Activated CD8-positive, alpha-beta T cell treated with anti-CD3 and anti-CD28 coated beads for 36 hours (primary cell): ENCODE measurements at places on chromosomes 2 and 18.

DNA sequence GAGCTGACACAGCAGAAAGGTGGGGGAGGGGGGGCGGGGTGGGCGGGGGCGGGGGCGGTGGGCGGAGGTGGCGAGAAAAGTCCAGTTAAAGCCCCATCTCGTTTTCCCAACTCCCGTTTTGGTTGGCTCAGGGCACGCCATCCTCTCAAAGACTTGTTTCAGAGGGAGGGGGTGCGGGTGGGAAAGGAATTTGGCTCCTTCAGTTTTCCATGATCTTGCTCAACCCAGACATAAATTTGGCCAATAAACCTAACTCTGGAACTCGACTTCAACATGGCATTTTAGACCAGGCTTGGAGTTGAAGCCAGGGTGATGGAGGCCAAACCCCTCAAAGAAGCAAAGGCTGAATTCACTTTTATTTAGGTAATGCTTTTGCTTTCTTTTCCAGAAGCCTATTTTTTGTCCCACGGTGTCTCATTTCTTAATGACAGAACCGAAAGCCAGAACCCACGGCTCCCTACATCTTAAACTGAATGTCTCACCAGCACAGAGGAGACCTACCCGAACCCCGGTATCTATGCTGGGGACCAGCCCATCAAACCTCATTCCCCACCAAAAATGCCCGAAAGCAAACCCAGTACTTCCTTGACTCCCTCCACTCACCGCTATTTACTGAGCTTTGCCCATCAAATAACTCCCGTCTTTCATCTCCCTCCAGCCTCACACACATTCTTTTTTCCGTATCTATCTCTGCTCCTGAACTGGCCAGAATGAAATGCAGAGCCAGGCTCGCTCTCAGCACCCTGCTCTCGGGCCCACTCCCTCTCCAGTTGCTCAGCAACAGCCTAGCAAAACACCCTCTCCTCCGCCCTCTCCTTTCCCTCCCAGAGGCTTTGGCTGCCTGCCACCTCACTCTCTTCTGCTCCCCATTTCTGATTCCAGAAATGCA is 4.3 kb downstream of the IGFBP5 start:
- DNase-seq, result peak; percentile 60

GRCh38 chr2:5913711-5914395 is 221.7 kb downstream of the SOX11 start:
- no peak for DNase-seq

- DNase-seq, result peak; percentile 42
These were observed 56.9 kb upstream of the CCDC141 start for GRCh38 chr2:179106676-179107428.

GRCh38 chr2:219832904-219833303 is 205.5 kb downstream of the SLC4A3 start:
- no peak for DNase-seq

- DNase-seq, result peak; percentile 39
These were observed 6.3 kb downstream of the TRABD2A start for GRCh38 chr2:84874381-84875212.

- no peak for DNase-seq
These were observed 27.1 kb downstream of the MTERF4 start for GRCh38 chr2:241074901-241075540.

- DNase-seq, result no peak
These were observed 13.6 kb downstream of the KIF1A start for GRCh38 chr2:240806459-240806858.

GRCh38 chr2:69517410-69517809 is 80.2 kb upstream of the NFU1 start:
- no peak for DNase-seq

DNA sequence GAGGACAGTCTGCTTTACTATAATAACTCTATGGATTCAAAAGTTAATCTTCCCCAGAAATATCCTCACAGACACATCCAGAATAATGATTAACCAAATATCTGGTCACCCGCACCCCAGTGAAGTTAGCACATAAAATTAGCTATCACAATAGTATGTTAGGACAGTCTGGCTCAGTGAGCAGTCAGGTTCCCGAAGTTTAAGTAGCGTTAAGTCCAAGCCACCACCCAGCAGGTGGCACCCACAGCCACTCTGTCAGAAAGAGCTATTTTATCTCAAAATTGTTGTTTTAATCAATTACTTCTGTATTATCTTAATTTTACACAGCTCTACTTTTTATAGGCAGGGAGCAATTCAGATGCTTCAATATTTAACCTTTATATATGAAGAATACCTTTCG is 537.5 kb downstream of the MBD2 start:
- DNase-seq, result no peak

DNA sequence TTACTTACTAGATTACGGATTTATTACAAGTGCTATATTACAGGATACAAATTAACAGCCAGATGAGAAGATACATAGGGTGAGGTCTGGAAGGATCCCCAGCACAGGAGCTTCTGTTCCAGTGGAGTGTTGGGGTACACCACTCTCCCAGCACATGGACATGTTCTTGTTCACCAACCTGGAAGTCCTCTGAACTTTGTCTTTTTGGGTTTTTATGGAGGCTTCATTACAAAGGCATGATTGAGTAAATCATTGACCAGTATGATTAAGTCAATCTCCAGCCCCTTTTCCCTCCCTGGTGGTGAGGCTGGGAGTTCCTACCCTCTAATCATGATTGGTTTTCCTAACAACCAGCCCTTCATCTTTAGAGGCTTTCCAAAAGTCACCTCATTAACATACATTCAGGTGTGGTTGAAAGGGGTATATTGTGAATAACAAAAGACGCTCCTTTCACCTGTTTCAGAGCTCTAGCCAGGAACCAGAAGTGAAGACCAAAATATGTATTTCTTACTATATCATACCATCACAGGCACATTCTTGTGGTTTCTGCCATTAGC is 38.3 kb downstream of the APLF start:
- no peak for DNase-seq

DNA sequence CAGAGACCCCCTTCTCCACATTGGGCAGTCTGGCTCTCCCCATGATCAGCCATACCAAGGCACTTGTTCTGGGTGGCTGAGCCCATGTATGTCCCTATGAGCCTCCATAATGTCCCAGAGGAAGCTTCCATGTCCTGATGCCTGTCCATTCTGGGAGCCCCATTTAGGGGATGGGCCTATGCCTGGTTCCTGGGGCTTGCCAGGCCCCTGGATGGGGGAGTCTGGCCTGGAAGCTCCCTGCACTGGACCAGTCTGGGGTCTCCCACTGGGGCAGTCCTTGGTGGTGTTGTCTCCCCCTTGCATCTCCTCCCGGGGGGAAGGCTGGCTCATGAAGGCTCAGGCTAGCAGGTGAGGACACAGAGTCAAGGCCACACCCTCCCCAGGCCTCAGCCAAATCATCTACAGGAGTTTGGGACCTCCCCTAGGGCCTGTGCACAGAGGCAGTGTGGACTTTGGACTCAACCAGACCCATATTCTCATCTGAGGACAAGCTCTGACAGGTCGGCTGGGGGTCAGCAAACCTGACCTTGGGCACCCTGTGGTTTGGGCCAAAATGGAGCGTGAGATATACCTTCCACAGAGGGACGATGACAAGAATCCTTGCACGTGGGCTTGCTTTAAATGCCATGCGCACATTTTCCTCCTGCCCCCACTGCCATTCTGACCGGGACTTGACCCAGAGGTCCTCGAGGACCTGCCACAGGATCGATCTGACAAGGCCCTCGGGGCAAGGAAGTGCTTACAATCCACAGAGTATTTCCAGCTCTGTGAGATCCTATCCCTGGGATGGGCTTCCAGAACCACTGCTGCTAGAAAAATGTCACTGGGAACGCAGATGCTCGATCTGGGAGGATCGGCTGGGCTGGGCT is 38.8 kb downstream of the INHBB start:
- DNase-seq, result no peak

GRCh38 chr2:105576440-105577241 is 168.1 kb upstream of the NCK2 start:
- no peak for DNase-seq

- DNase-seq, result no peak
These were observed 18.2 kb upstream of the ARL4C start for GRCh38 chr2:234514873-234515638.

DNA sequence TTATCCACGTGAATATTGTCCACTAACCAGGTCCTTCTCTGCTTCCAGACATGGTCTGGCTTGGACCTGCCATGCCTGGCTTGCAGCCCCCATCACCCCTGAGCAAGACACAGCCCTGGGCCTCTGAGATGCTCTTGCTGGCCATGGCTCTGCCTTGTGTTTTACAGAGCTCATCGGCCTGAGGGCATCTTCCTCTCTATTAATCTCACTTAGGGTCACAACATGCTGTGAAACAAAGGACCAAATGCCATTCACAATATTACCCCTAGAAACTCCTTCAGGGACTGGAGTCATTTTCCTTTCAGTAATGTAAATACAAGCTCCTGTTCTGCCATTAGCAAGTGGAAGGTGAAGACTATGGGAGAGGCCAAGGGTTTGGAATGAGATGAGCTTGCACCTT is 6.8 kb upstream of the TPO start:
- no peak for DNase-seq

DNA sequence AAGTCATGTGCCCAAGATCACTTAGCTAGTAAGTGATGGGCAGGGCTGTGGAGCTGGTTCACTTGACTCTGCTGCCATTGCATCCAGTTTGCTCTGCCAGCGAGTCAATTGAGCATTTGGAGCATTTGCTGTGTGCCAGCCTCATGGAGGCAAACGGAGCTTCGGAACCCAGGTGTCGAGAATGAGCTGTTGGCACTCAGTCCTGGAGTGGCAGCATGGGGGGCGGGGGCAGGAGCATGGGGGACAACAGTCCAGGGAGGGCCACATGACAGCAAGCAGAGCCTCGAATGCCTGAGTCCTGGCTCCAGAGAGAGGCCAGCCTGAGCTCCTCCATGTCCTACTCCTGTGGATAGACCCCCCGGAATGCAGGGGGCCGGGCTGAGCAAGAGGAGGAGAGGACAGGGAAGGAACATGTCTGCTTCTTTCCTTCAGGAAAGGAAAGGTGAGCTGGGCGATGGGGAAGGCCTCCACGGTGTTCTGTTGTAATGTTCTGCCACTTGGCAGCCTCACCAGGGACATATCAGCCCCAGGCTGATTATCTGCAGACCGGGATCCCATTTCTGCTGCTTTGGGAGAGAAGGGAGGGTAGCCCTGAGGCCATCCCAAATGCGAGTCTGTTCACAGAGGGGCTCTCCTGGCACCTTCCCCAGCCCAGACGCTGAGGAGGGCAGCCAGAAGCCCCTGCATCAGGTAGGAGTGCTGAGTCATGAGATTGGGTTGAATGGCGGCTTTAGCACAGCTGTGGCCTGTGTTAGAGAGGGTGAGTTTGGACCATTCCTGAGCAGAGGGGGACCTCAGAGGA is 59.6 kb downstream of the HPCAL1 start:
- no peak for DNase-seq
